ENCODE measurements at places on chromosomes 5 and 9.

DNA sequence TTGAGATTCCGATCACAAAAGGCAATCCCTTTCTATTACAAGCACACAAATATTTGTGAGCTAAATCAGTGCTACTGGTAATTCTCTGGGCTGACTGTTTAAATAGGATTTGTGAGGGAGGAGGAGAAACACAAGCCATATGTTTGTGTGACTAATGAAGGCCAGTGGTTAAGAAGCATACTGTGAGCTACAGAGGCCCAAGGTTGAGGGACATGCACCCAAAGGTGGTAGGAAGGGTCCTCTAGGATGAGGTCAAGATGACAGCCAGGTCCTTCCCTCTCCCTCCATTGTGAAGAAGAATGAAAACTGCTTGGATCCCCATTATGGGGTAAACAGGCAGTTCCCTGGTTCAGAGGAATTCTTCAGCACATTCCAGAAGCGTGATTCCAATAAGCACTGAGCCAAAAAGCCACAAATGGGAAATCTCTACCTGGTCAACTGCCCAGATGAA, 83.9 kb downstream of the SPOCK1 start:
- no peak for DNase-seq

DNA sequence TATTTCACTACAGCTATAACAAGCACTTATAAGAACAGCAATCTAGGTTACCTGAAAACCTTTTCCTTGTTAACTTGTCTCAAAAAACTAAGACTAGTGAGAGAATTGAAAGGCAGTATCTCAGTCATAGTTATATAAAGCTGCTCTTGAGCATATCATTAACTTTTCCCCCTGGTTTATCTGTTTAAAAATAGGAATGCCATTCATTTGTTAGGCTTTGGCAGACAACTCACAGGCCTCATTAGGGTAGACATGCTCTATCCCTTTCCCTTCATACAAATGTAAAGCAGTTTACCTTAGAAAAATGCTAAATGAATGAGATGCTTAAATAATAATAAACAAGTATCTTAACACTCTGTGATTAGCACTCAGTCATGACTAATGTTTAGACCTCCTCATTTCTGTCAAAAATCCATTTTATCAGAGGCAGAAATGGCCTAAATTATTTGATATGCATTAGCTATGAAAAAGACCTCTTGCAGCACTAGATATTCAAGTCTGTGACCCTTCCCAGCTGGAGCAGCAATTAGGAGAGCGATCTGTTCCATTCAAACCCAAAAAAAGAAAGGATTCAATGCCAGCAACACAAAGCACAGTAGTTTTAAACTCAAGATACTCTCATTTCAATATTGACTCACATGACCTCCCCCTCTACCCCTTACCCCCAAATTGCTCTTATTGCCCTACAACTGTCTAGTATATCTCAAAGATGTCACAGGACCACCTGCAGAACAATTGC, 1578.8 kb upstream of the WWC1 start:
- no peak for DNase-seq

DNA sequence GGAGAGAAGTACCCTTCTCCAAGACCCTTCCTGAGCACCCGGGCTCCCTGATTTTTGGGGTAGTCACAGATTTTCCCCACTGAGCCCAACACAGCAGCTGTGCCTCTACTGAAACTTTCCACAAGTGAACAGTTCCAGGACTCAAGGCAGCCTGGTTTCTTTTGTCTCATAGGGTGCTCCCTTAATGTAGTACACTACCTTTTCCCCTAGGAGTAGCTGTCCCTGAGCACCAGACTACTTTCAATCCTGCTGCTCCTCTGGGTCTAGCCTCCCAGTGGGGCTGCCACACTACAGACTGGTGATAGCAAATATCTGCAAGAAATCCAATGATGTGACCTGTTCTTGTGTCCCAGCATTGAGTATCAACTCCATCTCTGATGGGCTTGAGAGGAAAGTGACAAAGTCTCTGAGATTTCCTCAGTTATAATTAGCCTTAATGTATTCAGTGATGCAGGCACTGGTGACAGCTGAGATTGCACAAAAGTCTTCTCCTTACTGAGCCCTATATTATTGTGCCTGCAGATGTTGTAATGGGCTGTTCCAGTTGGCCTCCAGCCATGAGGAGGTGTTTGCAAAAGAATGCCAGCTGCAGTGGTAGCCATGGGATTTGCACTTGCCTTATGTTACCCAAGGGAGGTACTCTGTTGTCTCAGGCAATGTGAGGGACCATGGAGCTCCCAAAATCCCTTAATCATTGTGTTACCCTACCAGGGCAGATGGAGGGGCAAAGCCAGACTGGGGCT, 1802.5 kb downstream of the EFNA5 start:
- no peak for DNase-seq

GRCh38 chr5:31317665-31318064, 124.2 kb downstream of the CDH6 start:
- DNase-seq = no peak

GRCh38 chr5:42089705-42090104, 164.6 kb downstream of the FBXO4 start:
- DNase-seq = no peak

DNA sequence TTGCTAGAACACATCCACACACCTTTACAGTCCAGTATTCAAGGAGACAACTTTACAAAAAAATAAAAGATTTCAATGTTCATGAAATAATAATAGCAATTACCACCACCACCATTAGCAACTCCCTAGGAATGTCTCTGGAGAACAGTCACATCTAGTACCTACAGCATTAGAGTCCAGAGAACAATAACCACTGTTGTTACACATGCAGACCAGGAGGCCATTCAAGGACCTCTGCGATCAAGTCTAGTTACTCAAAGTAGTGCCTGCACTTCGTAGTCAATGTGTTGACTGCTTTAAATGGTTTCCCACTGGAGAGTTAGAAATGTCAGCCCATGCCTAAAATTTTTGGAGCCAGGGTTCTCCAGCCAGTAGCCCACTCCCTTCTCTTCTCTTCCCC, 244.4 kb downstream of the DEPDC1B start:
- DNase-seq = no peak

GRCh38 chr5:149207831-149208230, 63.8 kb upstream of the AFAP1L1 start:
- no peak for DNase-seq

- DNase-seq = no peak
These were observed 92.7 kb downstream of the HRH2 start for GRCh38 chr5:175750511-175750931.

DNA sequence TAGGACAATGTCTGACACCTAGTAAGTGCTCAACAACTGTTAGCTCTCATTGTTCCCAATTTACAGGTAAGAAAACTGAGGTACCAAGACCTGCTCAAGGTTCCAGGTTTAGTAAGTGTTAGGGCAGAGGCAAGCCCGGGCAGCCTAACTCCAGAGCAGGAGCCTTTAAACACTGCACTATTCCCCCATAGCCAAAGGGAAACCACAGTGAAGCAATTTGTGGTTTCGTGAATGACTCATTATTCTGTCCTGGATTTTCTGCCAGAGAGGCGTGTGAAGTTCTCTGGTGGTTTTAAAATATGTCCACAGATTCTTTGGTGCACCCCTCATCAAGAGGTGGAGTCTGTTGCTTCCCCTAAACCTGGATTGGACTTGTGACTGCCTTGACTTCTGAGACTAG, 1.0 kb upstream of the MCC start:
- DNase-seq = no peak

DNA sequence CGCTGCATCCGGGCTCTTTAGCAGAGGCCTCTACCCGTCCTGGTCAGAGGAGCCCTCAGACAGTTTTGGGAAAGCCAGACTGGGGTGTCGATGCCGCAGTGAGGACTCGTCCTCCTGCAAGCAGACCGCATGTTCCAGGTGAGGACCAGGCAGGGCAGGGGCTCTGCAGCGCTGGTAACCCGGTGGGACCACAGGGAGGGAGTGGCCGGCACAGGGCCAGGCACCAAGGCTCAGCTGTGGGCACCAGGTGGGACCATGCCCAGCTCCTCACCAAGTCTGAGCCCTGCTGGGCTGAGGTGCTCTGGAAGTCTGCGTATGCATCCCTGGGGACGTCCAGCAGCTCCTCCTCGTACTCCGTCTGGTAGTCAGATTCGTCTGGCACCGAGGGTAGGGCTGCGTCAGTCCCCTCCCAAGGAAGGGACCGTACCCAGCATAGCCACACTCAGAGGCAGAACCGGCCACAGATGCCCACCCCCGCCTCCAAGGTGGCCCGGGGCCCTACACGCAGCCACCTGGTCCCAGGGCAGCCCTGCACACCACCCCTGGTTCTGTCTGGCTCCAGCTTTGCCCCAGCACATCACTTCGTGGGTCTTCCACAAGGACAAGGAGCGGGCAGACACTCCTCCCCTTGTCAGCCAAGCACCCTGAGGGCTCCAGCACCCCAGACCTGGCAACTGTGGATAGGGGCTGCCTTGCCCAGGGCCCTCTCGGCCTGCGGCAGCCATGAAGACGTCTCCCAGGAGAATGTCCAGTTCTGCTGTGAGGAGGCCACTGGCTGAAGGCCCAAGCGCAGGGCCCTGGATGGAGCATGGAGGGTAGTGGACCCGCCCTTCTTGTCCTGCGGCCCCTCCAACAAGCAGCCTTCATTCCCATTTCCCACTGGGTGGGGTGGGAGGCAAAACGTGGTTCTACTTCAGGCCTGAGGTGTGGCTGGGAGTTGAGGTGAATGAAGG, 1.5 kb upstream of the NSMF start:
- no peak for DNase-seq

DNA sequence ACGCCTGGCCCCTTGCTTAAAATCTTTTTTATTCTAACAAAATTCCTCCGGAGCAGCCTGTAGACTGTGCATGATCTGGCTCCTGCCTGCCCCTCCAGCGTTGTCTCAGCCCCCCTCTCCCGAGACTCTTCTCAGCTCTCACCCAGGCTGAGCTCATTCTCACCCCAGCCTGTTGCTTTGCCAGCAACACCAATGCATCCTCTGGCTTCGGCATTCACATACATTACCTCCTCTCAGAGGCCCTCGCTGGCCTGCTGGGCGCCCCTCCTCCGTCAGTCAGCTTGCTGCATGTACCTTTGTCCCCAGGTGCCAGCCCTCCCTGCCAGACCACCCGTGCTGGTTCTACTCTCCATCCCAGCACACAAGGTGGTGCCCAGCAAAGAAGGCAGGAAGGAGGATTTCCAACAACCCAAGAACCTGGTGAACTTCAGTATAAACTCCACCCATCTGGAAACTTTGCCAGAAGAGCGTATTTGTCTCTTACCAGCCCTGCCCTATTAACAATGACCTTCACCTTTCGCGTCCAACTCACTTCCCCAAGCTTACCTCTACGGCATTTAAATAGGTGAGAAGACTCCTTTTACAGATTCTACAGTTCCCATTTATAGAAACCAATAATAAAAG, 35.0 kb downstream of the MYO10 start:
- DNase-seq = no peak

DNA sequence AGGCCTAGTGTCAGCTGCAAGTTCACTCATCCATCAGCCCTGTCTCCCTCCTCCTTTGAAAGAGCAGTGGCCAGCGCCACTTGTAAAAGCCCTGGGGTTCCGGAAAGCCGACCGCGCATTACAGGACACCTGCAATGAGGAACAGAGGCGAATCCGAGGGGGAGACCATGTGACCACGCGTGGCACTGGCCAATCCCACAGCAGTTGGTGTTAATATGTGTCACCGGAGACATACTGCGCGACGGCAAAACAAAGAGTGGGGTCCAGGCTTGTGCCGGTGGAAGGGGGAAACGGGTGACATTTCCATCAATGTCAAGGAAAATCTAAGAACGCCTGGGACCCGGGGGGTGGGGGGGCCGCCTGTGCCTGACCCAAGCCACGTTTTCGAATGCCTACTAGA, 480.8 kb downstream of the SPATA31A7 start:
- DNase-seq = no peak

DNA sequence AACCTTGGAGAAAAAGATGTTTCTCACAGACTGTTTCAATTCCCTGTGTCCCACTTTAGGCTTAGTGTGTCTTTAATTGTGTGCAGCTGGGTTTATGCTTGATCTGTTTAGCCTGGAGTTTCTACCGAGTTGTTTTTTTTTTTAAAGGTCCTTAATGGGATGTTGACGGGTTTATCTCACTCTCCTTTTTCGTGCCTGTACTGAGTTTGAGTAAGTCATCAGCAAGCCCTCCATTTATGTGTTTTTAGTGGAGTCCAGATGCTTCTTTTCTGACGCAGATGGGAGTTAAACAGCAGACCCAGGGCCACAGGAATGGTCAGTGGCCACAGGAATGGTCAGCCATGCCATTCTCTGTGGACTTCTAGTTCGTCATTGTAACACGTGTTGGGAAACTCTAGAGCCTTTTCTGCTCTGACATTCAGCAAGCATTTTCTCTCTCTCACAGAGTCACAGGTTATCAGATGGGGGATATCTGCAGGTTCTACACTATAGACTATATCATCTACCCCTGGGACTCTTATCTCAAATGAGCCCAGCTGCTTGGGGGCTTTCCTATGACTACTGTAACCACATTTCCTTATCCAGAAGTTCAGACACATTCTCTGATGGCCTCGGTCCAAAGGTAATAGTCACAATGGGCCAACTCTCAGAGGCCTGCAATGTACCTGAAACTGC, 190.5 kb downstream of the TTLL11 start:
- DNase-seq = no peak

DNA sequence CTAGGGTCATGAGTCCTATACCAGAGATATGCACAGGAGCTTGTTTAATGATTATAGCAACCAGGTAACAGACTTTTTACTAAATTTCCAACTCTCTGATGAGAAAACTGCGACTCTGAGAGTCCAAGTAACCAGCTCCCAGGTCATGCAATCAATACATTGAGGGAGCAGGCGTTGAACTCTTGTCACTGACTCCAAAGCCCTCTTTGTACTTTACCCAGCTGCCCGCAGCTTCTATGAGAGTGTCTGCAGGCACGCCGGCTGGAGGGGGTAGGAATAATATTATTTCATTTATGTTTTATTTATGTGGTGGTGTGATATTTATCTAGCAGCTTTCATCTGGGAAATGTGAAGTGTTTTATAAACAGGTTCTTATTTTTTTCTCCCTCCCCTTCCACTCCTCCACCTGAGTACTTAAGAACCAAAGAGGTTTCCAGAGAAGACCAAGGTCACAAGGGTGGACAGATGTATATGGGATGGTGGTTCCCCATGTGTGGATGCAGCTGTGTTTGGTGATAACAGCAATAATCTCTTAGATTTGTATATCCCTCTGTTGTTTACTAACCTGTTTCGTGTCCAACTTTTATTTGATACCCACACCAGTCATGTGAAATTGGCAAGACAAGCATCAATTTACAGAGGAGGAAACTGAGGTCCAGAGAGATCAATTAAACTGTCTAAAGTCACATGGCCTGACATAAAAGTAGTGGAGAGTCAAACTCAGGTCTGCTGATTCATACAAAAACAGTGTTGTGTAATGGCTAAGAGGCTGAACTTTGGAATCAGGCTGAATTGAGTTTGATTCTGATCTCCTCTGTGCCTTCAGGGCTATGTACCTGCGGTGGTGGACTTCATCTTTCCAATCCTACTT, 140.2 kb upstream of the TRIM32 start:
- no peak for DNase-seq
